ENCODE measurements at places on chromosomes 2 and 18. TPM values are rescaled to one million over a fixed set of nuclear protein-coding genes. Genes with fewer than 3 reads are reported as not detected.

- H3K27ac ChIP-seq: no peak overlapping the region
- no peak overlapping the region for H3K4me3 ChIP-seq
- peaks cover 14% of the 10 kb centered on the region for H3K4me1 ChIP-seq
- H3K36me3 ChIP-seq: peaks cover 20% of the 10 kb centered on the region
These were observed 116.3 kb downstream of the SEPTIN10 start for GRCh38 chr2:109497463-109497862.

DNA sequence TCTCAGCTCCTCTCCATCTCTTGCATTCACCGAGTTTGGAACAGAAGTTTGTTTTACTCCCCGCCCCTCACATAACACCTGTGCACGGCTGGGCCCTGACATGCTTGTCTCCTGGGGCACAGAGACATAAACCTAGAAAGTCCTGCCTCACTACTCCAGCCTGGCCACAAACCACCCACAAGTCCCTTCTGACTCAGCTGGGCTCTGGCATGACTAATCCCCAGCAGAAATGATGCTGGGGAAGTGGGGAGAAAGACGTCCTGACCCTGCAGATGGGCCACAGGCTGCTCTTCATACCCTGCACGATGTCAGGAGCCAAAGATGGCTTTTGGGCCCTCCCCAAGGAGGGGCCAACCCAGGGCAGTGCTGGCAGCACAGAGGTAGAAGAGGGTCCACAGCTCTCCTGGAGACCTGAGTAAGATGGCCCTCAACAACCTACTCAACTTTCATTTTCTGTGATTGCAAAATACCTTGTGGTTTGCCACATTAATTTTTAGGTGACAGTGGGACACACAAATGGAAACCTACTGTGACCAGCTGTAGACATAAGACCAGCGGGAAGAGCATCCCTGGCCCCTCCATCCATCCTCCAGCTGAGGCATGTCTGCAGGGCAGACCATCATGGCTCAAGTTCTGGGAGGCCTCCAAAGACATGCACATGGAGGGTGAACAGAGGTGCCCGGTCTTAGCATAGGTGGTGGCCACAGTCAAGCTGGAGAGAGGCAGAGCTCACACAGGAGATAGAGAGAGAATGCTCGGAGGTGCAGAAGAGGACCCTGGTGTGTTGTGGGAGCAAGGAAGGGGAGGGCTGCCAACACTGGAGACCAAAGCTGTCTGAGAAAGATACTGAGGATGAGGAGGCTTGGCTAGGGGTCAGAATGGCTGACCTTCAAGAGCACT is 40.0 kb downstream of the DNMT3A start:
- no peak for DNase-seq
- H3K4me3 ChIP-seq: no peak overlapping the region
- H3K4me1 ChIP-seq: peaks cover 47% of the 10 kb centered on the region
- H3K27ac ChIP-seq: no peak overlapping the region

The TMEM247 gene
- not detected for total RNA-seq

DNA sequence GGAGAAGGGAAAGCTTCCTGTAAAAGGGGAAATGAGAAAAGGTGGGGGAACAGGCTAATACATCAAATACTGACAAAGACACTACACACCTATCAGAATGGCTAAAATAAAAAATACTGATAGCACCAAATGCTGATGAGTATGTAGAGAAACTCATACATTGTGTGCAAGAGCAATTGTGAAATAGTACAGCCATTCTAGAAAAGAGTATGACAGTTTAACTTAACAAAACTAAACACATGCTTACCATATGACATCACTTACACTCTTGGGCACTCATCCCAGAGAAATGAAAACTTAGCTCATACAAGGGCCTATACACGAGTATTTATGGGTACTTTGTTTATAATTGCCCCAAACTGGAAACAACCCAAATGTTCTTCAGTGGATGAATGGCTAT is 53.4 kb downstream of the ZNF638 start:
- peaks cover 20% of the 10 kb centered on the region for H3K4me1 ChIP-seq
- H3K36me3 ChIP-seq: peaks cover 36% of the 10 kb centered on the region
- no peaks in the 10 kb centered on the region for H3K27me3 ChIP-seq
- no peak for DNase-seq
- H3K4me3 ChIP-seq: no peak overlapping the region

- H3K4me3 ChIP-seq: no peak overlapping the region
- H3K27me3 ChIP-seq: no peaks in the 10 kb centered on the region
- no peak overlapping the region for H3K27ac ChIP-seq
- no peak for DNase-seq
- H3K4me1 ChIP-seq: no peaks in the 10 kb centered on the region
These were observed 288.2 kb downstream of the CTNNA2 start for GRCh38 chr2:79801082-79801481.

GRCh38 chr18:79736846-79737245 is 57.2 kb downstream of the CTDP1 start:
- no peaks in the 10 kb centered on the region for H3K27me3 ChIP-seq
- peaks cover 37% of the 10 kb centered on the region for H3K36me3 ChIP-seq
- no peak overlapping the region for H3K27ac ChIP-seq
- no peaks in the 10 kb centered on the region for H3K4me1 ChIP-seq

DNA sequence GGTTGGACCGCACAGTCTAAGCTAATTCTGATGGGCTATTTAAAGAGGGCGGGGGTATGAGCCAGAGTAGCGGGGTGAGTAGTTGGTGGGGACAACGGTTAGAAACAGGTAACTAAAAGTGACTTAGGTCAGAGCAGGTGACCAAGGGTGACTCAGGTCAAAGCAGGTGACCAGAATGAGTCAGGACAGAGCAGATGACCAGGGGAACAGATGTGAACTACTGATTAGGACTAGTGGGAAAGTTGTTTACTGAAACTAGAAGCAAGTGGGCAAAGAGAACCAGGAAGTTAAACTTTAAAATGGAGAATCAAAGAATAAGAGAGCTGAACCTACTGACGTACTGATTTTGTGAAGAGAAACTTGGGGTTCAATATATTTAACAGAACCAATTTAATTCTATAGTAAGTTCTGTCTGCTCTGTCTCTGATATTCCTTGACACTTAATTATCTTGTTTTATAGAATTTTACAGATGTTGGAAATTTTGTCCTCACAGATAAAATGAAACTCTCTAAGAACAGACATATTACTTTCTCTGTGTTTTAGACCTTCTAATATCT is 7.8 kb upstream of the LRRTM1 start:
- H3K4me1 ChIP-seq: no peaks in the 10 kb centered on the region
- H3K27me3 ChIP-seq: no peaks in the 10 kb centered on the region
- no peaks in the 10 kb centered on the region for H3K36me3 ChIP-seq
- no peak overlapping the region for H3K4me3 ChIP-seq
- no peak for DNase-seq

DNA sequence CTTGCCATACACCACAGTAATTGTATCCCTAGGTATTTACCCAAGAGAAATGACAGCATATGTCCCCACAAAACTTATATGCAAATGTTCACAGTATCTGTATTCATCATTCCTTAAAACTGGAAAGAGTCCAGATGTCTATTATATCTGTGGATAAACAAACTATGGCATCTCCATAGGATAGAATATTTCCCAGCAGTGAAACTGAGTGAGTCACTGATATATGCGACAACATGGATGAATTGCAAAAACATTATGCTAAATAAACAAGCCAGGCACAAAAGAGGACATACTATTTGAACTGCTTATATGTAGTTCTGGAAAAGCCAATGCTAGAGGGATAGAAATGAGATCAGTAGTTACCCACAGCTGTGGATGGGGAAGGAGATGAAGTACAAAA is 359.4 kb upstream of the DSEL start:
- no peak overlapping the region for H3K4me3 ChIP-seq
- no peaks in the 10 kb centered on the region for H3K36me3 ChIP-seq
- DNase-seq: no peak
- H3K27me3 ChIP-seq: no peaks in the 10 kb centered on the region
- no peaks in the 10 kb centered on the region for H3K4me1 ChIP-seq

DNA sequence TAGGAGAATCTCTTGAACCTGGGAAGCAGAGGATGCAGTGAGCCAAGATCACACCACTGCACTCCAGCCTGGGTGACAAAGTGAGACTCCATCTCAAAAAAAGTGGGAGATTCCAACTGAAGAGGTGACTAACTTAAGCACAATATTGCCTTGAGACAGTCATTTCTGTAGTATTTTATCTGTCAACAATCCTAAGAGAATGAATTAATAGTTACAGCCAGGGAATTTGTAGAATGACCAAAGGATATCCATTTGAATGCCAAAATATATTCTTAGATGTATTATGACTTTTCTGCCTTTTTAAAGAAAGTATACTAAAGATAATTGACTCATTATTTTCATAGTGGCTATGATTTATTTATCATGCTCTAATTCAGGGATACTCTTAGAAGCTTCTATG is 40.7 kb upstream of the CCDC150 start:
- H3K4me1 ChIP-seq: peaks cover under 1% of the 10 kb centered on the region
- no peak for DNase-seq

The NR4A2 gene
- 2.8 TPM for total RNA-seq

GRCh38 chr18:4851301-4851976 is 345.6 kb downstream of the AKAIN1 start:
- H3K4me1 ChIP-seq: no peaks in the 10 kb centered on the region
- H3K27ac ChIP-seq: no peak overlapping the region
- no peak overlapping the region for H3K4me3 ChIP-seq
- H3K27me3 ChIP-seq: no peaks in the 10 kb centered on the region
- DNase-seq: no peak

DNA sequence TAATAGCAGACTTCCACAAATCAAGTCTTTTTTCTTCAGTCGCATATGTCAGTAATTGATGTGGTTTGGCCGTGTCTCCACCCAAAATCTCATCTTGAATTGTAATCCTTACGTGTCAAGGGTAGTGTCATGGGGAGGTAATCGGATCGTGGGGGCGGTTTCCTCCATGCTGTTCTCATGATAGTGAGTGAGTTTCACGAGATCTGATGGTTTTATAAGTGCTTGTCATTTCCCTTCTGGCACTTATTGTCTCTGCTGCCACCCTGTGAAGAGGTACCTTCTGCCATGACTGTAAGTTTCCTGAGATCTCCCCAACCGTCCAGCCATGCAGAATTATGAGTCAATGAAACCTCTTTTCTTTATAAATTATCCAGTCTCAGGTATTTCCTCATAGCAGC is 478.8 kb downstream of the PTPRM start:
- H3K4me3 ChIP-seq: no peak overlapping the region
- no peak for DNase-seq
- peaks cover 10% of the 10 kb centered on the region for H3K4me1 ChIP-seq
- H3K27me3 ChIP-seq: no peaks in the 10 kb centered on the region

GRCh38 chr2:54757500-54757899 is 34.0 kb downstream of the EML6 start:
- no peaks in the 10 kb centered on the region for H3K36me3 ChIP-seq
- H3K27me3 ChIP-seq: no peaks in the 10 kb centered on the region
- H3K27ac ChIP-seq: no peak overlapping the region

- no peak overlapping the region for H3K4me3 ChIP-seq
- H3K27me3 ChIP-seq: no peaks in the 10 kb centered on the region
These were observed 51.7 kb downstream of the PDCL3 start for GRCh38 chr2:100614455-100615000.

- no peaks in the 10 kb centered on the region for H3K27me3 ChIP-seq
- no peak overlapping the region for H3K4me3 ChIP-seq
- H3K4me1 ChIP-seq: peaks cover 60% of the 10 kb centered on the region
- H3K36me3 ChIP-seq: no peaks in the 10 kb centered on the region
These were observed 86.7 kb upstream of the ATL2 start for GRCh38 chr2:38463752-38464151.

DNA sequence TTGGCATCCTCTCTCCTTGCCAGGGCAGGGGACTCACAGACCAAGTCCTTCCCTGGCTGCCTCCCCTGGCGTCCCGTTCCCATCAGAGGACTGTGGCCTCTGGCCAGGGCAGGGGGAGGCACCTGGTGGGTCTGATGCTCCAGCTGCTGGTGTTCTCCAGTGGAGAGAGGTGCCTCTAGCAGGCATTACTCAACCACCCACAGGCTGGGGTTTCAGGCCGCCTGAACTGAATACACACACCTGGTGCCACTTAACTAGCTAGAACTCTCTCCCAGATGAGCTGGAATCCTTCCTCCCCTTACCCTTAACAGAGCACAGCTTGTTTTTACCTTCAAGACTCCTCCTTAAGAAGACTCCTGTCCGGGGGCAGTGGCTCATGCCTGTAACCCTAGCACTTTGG is 37.7 kb upstream of the CNGA3 start:
- DNase-seq: no peak
- no peaks in the 10 kb centered on the region for H3K4me1 ChIP-seq
- H3K27me3 ChIP-seq: no peaks in the 10 kb centered on the region
- no peak overlapping the region for H3K4me3 ChIP-seq

DNA sequence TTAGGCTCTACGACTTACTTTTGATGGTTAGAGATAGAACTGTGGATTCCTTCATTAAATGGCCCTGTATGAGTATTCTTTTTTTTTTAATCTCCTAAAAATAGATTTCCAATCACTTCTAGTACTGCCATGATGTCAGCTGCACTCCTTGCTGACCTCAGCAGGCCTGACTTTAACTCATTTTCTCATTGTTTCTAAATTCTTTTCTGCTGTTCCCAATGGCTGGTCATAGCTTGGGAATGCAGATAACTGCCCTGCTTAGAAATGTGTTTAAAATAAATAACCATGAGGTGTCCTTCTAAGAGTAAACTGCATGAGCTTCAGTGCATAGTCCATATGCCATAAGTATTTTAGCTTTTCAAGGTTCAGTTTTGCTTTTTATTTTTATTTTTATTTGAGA is 15.7 kb downstream of the CCDC85A start:
- H3K36me3 ChIP-seq: no peaks in the 10 kb centered on the region
- no peak overlapping the region for H3K27ac ChIP-seq
- H3K4me1 ChIP-seq: no peaks in the 10 kb centered on the region
- no peak for DNase-seq

The AP1S3 gene
- 1.2 TPM for total RNA-seq

DNA sequence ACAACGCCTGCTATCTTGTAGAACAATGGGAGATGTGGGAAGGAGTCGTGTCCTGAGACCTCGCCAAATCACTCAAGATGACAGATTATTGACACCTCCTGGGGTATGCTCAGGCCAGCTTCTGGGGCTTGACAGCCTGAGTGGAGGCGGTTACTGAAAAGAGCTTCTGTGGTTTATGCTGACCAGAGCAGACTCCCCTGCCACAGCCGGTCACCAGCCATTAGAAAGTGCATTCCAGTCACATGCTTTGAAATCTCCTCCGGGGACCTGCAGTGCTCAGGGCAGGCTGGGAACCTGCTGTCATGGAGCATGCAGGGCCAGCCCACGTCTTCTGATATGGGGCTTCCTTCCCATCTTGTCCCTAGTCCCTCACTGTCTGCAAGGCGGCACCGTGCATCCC is 215.9 kb downstream of the SEPTIN10 start:
- no peak overlapping the region for H3K27ac ChIP-seq
- no peaks in the 10 kb centered on the region for H3K36me3 ChIP-seq
- no peak for DNase-seq
- no peaks in the 10 kb centered on the region for H3K27me3 ChIP-seq
- H3K4me3 ChIP-seq: no peak overlapping the region
- peaks cover 9% of the 10 kb centered on the region for H3K4me1 ChIP-seq

GRCh38 chr2:59005836-59006615 is 764.9 kb upstream of the FANCL start:
- no peaks in the 10 kb centered on the region for H3K4me1 ChIP-seq
- H3K4me3 ChIP-seq: no peak overlapping the region
- DNase-seq: no peak
- H3K27ac ChIP-seq: no peak overlapping the region
- H3K36me3 ChIP-seq: no peaks in the 10 kb centered on the region

The TLX2 gene
- 0.42 TPM for total RNA-seq

The GREB1 gene
- total RNA-seq: 3.7 TPM

- no peaks in the 10 kb centered on the region for H3K36me3 ChIP-seq
- no peak for DNase-seq
- H3K27ac ChIP-seq: no peak overlapping the region
- H3K4me3 ChIP-seq: no peak overlapping the region
- peaks cover 36% of the 10 kb centered on the region for H3K4me1 ChIP-seq
These were observed 11.9 kb downstream of the PIK3C3 start for GRCh38 chr18:41966943-41967342.

The FAHD2A gene
- total RNA-seq: 11.2 TPM

GRCh38 chr2:173124441-173124840 is 48.8 kb downstream of the MAP3K20 start:
- peaks cover 50% of the 10 kb centered on the region for H3K4me1 ChIP-seq
- H3K27ac ChIP-seq: peak overlapping the region; percentile 31
- H3K36me3 ChIP-seq: no peaks in the 10 kb centered on the region
- H3K4me3 ChIP-seq: no peak overlapping the region

All from esophagus muscularis mucosa (tissue), 4 donors.